ENCODE measurements at places on chromosomes 6 and 20. TPM values are rescaled to one million over a fixed set of nuclear protein-coding genes. Genes with fewer than 3 reads are reported as not detected.

SRMS gene
- total RNA-seq = not detected

DNA sequence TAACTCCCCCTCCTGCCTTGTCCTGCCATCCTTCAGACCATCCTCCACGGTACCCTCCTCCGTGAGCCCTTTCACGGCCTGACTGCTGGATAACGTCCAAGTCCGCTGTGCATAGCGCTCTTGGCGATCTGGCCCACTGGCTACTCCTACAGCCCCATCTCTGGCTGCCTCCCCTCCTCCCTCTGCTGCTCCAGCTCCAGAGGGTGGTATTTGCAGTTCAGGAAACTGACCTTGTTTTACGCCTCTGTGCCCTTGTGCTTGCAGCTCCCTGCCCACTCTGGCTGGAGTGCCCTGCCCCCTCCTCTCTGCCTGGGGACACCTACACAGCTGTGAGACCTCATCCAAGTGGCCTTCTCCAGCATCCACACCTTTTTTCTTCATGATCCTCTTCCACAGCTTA, 6.5 kb upstream of the RREB1 start:
- no peak for ATAC-seq

DNA sequence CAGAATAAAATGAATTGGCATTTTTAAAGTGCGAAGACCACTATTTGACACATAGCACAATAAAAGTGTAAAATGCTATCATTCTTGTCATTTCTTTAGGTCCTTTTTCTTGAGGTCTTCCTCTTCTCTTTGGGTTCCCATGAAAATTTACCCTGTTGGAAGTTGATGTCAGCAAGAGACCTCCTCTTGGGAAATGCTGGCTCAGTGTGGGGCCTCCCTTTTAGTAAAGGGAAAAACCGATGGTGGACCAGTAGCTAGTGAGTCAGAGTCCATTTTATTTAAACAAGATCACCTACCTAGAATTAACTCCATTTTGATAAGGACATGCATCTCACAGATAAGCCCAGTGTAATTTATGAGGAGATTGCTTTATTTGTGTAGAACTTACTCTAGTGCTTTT, 37.7 kb upstream of the HLA-C start:
- no peak for ATAC-seq

ADGRF4 gene
- total RNA-seq = not detected

- ATAC-seq = no peak
Observed at GRCh38 chr20:44264287-44264686, 17.2 kb downstream of the GDAP1L1 start.

GRCh38 chr20:7841971-7842310, 98.3 kb downstream of the HAO1 start:
- no peak for ATAC-seq

DNA sequence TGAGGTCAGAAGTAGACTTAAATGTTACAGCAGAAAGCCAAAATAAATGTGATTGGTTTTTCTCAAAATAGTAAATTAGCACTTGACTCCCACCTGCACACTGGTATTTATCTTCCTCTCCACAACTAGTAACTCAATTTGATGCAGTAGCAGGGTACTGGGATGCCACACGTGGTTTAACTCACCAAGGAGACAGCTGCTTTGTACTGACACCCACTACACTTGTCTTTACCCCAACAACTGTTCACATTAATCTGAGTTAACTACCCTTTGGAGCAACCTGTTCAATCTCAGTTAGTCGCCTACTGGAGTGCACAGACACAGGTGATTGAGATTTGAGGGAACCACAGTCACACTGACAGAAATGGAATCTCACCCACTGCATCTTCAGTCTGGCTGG, 242.1 kb downstream of the PRKN start:
- no peak for ATAC-seq

DNA sequence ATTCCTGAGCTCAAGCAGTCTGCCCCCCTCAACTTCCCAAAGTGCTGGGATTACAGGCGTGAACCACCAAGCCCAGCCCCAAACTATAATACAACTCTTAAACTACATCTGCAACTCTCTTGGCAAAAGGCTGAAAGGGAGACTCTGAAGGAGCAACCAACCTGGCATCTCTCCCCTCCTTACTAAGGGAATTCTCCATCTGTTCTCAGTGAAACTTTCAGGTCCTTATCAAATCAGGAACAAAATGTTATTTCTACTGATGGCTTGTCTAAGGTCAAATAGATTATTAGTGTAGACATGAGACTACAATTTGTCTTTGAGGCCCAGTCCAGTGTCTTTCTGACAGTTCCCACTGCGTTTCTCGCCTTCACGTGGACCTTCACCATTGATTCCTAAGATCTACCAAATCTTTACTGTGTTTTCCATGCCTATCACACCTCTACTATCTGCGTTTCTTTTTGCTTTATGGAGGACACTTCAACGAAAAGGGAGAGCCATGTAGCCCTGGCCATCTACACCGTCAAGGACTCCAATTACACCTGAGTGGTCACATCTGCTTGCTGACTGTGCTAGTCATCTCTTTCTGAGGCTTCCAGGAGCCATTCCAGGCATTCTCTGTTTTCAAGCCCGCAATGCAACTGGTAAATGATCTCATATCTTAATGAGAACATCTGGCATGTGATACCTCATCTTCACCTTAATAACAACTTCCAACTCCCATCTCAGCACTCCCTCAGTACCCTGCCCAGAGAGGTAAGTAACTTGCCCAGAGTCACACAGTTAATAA, 405.7 kb upstream of the CITED2 start:
- ATAC-seq = no peak

DNA sequence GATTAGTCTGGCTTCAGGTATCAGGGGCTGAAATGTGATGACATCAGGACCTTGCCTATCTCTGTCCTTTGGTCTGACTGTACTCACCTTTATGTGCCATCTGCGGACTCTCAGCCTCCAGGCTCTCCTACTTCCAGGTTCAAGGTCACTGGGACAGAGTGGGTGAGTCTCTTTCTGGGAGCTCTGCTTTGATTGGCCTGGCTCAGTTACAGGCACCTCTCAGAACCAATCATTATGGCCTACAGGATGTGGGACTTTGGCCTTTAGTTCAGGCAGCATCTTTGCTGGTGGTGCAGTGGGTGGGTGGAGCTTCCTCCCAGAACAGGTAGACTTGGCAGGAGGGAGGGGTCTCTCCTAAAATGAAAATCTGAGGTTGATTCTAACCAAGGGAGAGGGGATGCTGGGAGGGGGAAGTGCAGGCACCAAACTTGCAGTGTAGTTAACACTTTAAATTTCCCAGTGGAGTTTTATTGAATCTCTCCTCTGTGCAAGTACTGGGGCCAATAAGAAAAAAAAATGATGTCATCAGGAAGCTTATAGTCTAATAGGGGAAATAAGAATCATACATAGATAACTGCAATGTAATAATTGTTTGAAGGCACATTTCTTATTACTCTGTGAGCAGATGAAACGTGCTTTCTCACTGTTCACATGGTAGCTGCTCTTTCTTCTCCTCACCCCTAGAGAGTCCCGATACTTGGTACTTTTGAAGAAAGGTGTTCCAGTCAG, 53.4 kb downstream of the SLC24A3 start:
- no peak for ATAC-seq

- no peak for ATAC-seq
Observed at GRCh38 chr6:33613795-33614168, 7.3 kb upstream of the ITPR3 start.

HLA-DOB gene
- 2.8 TPM for total RNA-seq

WFDC10B gene
- not detected for total RNA-seq

- ATAC-seq = no peak
Observed at GRCh38 chr20:25125636-25126035, 43.7 kb upstream of the VSX1 start.
